ENCODE measurements at places on chromosomes 5 and 9. TPM values are rescaled to one million over a fixed set of nuclear protein-coding genes. Genes with fewer than 3 reads are reported as not detected.
A peak's percentile ranks its signal among the peaks of the same experiment; 100 is the strongest.

The LSM11 gene
- 10.6 TPM for polyA plus RNA-seq

The SHLD3 gene
- 3.0 TPM for polyA plus RNA-seq

DNA sequence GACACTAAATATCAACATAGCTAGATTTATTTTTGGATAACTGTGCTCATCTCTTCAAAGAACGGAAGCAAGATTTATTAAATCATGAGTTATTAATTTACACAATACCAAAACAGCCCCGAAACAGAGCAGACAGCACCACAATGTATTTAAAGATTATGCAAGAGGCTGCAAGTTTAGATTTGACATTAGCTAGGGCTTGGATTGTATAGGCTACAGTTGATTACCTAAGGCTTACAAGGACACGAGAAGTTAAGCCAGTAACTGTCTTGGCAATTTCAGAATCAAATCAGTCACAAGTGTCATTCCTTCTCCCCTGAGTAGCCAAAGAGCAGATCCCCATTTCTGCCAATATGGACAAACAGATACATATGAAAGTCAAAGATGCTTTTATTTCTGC lies 152.6 kb downstream of the MED27 start:
- H3K36me3 ChIP-seq: no peaks in the 10 kb centered on the region
- H3K27me3 ChIP-seq: no peaks in the 10 kb centered on the region
- no peaks in the 10 kb centered on the region for H3K4me1 ChIP-seq
- no peak for DNase-seq
- no peak overlapping the region for H3K4me3 ChIP-seq

DNA sequence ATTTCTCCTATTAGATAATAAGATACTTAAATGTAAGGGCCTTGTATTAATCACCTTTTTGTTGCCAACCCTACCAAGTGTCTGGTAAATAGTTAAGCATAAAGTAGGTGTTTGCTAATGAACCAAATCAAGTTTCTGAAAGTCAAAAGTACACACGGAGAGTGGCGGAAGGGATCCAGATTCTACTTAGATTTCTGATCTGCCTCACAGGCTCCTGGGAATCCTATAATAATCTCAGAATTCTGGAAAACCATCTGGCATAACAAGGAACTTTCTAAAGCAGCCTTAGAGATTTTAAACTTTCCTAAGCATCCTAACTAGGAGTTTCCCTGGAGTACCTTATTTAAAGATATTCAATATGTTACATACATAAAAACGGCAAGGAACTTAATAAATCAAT lies 363.2 kb upstream of the SMC2 start:
- peak; percentile 65 for DNase-seq
- no peaks in the 10 kb centered on the region for H3K4me1 ChIP-seq
- no peak overlapping the region for H3K4me3 ChIP-seq
- H3K36me3 ChIP-seq: no peaks in the 10 kb centered on the region

The ABL1 gene
- 72.4 TPM for polyA plus RNA-seq

GRCh38 chr9:106127776-106128175 lies 433.4 kb downstream of the TMEM38B start:
- no peaks in the 10 kb centered on the region for H3K36me3 ChIP-seq
- no peak overlapping the region for H3K27ac ChIP-seq
- DNase-seq: no peak
- no peaks in the 10 kb centered on the region for H3K27me3 ChIP-seq

All from muscle of leg (tissue), 16 donors.